ENCODE measurements at places on chromosomes 16 and 17.

- no peak for DNase-seq
These were observed 258.6 kb upstream of the FOXF1 start for GRCh38 chr16:86251682-86252081.

DNA sequence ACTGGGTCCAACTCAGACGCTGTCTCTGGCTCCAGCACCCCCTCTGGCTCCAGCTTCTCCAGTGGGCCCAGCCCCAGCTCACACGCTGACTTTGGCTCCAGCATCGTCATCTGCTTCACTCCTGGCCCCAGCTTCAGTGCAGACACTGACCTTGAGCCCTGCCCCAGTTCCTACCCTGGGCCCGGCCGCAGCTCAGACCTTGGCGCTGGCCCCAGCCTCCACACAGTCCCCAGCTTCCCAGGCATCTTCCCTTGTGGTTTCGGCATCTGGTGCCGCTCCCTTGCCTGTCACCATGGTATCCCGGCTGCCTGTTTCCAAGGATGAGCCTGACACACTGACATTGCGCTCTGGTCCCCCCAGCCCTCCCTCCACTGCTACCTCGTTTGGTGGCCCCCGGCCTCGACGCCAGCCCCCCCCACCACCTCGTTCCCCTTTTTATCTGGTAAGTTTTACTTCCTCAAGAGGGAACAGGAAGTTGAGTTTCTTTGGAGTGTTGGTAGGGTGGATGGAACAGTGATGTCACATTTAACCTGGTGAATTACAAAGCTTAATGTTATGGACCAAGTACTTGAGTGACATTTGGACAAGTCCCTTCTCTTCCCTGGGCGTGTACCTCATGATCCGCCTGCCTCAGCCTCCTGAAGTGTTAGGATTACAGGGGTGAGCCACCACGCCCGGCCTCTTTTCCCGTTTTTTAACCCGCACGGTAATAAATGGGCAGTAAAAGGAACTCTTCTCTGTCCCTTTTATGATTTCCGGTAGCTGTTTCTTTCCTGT is 23.4 kb upstream of the PHKG2 start:
- no peak for DNase-seq

GRCh38 chr16:79286646-79287423 is 313.7 kb downstream of the MAF start:
- no peak for DNase-seq

GRCh38 chr17:39677072-39677471 is 8.8 kb downstream of the PNMT start:
- no peak for DNase-seq

DNA sequence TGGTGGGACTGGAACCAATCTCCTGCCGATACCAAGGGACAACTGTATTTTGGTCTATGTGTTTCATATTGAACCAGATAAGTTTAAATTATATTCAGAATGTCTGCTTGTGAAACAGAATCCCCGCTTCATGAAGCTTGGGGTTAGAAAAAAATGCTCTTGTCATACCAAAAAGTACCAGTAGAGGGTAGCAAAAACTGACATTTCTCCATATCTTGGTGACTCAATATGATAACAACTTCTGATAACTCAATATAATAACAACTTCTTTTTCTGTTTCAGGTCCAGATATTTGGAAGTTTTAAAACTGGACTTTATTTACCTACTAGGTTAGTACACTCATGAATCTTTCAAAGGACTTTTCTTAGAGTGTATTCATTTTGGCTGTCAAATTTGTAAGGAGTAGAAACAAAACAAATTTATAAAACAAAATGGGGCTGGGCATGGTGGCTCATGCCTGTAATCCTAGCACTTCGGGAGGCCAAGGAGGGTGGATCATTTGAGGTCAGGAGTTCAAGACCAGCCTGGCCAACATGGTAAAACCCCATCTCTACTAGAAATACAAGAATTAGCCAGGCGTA is 52.3 kb upstream of the ADCY7 start:
- peak; percentile 58 for DNase-seq

- no peak for DNase-seq
These were observed 546.4 kb upstream of the SALL1 start for GRCh38 chr16:51697454-51697853.

Measured in HepG2 (cell line).